ENCODE measurements at places on chromosomes 12 and 14.
A peak's percentile ranks its signal among the peaks of the same experiment; 100 is the strongest.

DNA sequence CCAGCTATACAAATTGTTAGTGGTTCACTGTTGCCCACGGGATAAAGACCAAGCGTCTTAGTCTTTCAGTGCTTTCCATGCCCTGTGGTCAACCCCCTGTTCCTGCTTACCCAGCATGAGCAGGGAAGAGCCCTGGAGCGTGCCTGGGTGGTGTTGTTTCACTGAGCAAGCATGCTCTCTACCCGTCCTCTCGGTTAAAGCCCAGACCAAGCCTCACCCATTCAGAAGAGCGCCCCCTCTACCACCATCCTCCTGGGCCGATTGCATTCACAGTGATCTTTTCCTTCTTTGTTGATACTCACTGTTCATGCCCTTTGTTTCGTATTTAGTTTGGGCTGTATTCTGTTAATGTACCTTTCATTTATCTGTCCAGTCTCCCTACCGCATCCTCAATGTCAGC is 25.1 kb downstream of the DYRK4 start:
- DNase-seq: no peak

DNA sequence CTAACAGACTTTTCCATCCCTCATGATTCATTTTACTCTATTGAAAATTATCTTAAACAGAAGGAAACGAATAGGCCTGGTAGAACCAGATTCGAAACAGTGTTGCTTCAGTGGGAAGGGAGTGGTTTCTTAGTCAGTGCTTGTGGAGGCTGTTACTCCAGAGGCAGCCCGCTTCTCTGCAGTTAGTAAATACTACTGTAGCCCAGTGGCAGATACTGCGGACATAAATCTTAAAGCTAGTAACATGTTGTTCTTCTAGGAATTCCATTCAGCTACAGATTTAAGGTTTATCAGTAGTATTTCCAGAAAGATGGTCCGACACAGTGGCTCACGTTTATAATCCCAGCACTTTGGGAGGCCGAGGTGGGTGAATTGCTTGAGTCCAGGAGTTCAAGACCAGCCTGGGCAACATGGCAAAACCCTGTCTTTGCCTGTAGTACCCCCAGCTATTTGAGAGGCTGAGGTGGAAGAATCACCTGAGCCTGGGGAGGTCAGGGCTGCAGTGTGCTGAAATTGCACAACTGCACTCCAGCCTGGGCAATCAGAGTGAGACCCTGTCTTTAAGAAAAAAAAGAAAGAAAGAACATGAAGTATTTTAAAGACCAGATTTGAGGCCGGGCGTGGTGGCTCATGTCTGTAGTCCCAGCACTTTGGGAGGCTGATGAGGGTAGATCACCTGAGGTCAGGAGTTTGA is 45.9 kb downstream of the DIP2B start:
- DNase-seq: no peak

GRCh38 chr12:123479442-123480180 is 21.7 kb downstream of the SNRNP35 start:
- DNase-seq: no peak

DNA sequence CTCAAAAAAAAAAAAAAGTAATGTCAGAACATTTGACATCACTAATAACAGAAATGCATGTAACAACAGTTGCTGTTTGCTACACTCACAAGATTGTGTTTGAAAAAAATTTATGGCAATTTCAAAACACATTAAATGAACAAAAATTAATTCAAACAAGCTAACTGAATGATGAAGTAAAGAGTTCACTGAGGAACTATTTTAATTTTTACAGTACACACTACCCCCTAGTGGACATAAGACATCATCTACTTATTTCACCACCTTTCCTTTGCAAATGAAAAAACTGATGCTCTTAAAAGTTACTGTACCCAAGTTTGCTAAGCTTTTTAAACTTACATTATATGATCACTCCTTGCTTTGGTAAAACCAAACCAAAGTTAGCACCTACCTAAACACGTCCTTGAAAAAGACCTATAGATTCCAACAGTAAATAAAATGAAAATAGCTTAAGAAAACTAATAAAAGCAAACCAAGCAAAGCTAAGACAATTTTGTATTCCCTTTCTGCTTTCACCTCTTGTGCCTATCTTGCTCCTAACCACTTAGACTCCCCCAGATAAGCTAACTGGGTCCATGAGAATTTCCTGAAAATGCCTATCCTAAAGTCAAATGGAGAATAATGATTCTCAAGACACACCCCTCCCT is 22.2 kb downstream of the UBE2N start:
- no peak for DNase-seq

DNA sequence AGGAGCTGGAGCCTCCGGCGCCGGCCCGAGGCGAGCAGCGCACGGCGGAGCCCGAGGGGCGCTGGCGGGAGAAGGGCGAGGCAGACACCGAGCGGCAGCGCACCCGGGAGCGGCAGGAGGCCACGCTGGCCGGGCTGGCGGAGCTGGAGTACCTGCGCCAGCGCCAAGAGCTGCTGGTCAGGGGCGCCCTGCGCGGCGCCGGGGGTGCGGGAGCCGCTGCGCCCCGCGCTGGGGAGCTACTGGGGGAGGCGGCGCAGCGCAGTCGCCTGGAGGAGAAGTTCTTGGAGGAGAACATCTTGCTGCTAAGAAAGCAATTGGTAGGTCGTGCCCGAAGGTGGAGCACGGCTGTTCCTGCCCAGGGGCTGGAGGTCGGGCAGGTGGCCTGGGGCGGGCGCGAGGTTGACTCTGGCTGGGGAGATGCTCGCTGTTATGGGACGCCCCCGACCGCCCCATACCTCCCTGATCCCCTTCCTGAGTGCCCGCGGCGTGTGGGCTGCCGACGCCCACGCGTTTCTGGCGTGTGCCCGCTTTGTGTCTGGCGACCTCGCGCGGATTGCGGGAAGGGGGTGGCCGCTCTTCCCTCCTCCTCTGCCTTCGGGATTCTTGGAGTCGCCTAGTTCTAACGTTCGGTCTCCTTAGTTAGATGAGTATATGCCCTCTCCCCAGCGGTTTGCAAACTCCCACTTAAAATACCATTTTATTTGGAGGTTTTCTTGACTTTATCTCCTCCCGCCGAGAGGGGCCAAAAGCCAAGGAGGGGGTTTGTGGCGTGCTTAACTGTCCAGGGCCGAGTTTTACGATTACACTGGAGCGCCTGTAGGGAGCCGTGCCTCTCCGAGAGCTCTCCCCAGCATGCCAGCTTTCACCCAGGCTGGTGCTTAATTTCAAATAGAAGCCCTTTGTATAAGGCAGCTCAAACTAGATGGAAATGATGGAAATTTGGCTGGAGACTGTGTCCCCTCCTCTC is 752 bp downstream of the DACT1 start:
- no peak for DNase-seq

- no peak for DNase-seq
Observed at GRCh38 chr12:88856201-88856600, 275.9 kb upstream of the KITLG start.

GRCh38 chr12:104958805-104959334 is 780 bp upstream of the SLC41A2 start:
- DNase-seq: no peak

DNA sequence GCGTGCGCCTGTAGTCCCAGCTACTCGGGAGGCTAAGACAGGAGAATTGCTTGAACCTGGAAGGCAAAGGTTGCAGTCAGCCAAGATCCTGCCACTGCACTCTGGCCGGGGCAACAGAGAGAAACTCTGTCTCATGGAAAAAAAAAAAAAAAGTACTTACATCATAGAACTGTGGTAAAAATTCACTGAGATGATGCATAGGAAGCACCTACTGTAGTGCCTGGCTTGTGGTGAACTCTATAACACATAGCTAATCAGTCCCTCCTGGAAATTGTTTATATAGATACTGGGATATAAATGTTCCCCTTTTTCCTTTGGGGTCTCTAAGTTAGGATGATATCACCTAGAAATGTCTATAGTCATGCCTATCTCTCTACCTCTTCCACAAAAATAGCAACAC is 89.7 kb upstream of the CPM start:
- no peak for DNase-seq

GRCh38 chr14:79111987-79112501 is 941.9 kb downstream of the NRXN3 start:
- DNase-seq: no peak

GRCh38 chr12:95574799-95575452 is 23.6 kb upstream of the USP44 start:
- DNase-seq: no peak

DNA sequence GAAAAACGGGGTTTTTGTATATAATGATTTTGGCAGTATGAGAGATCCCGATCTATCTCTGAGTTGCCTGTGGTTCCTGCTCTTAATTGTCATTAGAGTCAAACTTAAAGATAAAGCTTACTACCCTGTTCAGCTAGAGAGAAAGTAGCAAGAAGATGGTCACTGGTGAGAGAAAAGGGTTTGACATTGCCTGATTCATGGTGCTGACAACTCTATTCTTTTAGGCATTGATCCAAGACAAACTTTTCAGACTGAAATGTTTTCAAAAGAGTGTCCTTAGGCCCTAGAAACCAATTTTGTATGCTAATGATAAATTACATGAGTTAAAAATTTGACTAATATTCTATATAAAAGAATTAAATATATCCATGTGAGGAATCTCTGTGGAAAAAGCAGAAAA is 35.1 kb downstream of the PELI2 start:
- DNase-seq: no peak

DNA sequence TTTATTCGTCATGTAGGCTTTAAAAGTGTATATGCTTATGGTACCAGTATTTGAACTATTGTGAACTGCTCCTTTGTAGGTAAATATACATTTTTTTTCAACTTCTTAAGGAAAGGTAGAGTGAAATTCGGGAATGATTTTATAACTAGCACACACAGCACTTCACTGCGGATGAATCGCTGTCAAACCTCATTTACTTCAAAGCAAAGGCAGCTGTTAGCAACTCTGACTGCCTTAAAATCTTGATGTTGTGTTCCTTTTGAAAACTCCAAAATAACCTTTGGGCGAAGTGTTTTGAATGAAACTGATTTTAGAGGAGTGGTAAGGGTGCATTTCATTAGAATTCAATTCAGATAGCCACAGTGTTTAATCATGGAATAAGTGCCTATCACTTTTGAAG is 95.8 kb downstream of the GLT1D1 start:
- no peak for DNase-seq

GRCh38 chr14:51869411-51870100 is 9.1 kb downstream of the GNG2 start:
- DNase-seq: peak; percentile 20

DNA sequence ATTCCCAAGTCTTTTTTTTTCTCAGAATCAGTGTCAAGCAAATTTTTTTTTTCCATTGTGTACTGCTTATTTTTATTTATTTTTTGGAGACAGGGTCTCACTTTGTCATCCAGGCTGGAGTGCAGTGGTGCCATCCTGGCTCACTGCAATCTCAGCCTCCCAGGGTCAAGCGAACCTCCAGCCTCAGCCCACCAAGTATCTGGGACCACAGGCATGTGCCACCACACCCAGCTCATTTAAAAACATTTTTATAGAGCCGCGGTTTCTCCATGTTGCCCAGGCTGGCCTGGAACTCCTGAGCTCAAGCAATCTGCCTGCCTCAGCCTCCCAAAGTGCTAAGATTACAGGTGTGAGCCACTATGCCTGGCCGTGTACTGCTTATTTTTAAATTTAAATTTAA is 68.1 kb downstream of the TBC1D30 start:
- DNase-seq: no peak

DNA sequence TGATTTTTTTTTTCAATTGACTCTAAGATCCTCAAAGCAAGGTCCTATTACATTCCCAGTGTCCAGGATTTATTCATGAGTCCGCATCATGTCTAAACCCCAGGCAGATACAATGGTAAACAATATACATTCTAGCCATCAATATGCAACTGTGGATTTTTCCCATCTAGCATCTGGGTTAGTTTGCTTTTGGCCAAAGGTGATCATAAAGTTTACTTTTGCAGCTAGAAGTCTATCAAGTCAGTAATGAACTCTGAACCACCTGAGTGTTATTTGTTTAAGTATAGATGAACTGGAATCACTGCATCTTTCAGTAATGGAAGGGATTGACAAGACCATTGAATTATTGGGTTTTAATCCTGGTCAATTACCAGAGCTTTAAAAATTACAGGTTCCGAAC is 80.8 kb downstream of the STON2 start:
- no peak for DNase-seq

GRCh38 chr12:112557951-112558630 is 139.3 kb downstream of the PTPN11 start:
- no peak for DNase-seq

- DNase-seq: no peak
Observed at GRCh38 chr14:80537626-80538025, 326.3 kb upstream of the DIO2 start.

DNA sequence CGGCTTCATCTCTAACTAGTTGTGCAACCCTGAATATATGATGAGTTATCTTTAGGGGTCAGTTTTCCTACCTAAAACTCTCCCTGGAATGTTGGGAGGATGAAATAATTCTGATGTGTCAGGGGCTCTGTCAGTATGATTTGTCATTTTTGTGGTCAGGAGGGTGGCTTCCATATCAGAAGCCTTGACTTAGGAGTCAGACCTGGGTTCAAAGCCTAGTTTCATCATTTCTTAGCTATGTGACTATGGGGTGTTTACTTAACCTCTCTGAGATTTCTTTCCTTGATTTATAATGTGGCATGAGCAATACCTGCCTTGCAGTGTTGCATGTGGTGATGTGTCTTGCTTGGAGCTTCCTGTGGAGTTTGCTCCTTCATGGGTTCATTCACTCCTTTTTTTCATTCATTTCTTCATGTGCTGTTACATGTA is 146.8 kb downstream of the CHST11 start:
- no peak for DNase-seq

GRCh38 chr12:68621472-68622081 is 10.9 kb downstream of the RAP1B start:
- no peak for DNase-seq

DNA sequence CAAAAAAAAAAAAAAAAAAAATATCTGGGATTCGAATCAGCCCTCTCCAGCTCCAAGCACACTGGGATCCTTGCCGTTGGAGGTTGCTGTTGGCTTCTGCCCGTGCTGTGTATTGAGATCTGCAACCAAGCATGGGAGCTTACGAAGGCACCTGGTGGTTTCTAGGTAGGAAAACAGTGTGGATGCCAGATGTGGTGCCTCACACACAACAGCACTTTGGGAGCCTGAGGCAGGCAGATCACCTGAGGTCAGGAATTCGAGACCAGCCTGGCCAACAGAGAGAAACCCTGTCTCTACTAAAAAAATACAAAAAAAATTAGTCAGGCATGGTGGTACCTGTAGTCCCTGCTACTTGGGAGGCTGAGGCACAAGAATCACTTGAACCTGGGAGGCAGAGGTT is 47.4 kb downstream of the ATF7 start:
- DNase-seq: no peak

GRCh38 chr12:72141381-72141780 is 130.8 kb upstream of the TRHDE start:
- no peak for DNase-seq

Measured in effector memory CD4-positive, alpha-beta T cell (primary cell).